Airway epithelial cell (primary cell): ENCODE measurements at places on chromosomes 7 and 10. TPM values are rescaled to one million over a fixed set of nuclear protein-coding genes. Genes with fewer than 3 reads are reported as not detected.

RNLS gene
- 7.3 and 9.0 TPM in 2 replicates for total RNA-seq

PTF1A gene
- not detected in 2 replicates for total RNA-seq

CNNM1 gene
- total RNA-seq = 0.14 TPM in 1 of 2 replicates, not detected in the other

CCL24 gene
- total RNA-seq = not detected in 2 replicates

TEX47 gene
- not detected in 2 replicates for total RNA-seq
